ENCODE measurements at places on chromosomes 1 and 21.

- DNase-seq, result no peak
These were observed 3.7 kb upstream of the RHEX start for GRCh38 chr1:206049293-206049692.

DNA sequence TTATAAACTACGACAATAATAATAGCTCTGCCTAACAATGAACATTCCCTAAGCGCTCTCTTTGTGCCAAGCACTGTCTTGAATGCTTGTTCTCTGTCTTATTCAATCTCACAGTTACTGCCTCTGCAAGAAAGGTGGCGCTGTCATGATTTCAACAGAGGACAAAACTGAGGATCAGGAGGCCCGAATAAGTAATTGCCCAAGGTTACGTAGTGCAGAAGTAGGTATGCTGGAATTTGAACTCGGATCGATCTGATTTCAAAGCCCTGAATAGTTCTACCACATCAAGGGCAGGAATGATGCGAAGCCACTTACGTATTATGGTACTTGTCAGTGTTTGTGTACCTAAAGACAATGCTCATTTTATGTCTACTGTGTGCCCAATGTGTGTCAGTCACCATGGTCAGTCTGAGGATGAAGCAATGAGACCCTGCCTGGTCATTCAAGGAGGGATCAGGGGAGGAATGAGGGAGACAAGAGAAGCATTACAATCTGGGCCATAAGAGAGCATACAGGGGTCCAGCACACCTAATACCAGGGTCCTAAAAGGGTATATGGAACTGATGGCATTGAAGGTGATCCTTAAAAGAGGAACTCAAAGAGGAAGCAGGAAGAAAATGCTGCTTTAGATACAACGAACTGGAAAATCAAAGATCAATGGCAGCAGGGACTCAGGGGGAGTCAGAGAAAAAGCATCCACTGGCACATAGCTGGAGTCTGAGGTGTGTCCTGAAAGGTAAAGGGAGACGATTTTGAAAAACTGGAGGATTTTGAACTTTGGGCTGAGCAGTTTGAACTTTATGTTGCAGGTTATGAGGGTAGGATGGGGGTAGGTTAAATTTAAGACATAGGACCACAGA is 389.2 kb downstream of the PLPP3 start:
- DNase-seq, result no peak

DNA sequence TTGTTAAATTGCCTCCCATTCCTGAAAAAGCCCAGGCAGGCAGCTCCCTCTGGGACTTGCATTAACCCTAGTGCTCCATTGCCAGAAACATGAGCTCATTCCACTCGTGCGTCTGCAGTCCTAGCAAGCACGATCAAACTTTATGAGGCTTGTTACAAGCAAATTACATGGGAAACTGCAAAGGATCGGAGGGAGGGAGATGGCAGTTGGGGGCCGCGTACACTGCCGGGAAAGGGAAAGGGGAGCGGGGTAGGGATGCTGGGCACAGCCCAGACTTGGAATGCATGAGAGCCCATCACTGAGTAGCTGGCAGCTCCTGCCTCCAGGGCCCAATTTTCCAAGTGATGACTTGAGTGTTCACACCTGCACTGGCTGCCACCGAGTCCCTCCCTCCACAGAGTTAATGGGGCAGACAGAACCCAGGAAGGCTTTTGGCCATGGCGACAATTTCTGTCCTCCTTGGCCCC is 169.9 kb downstream of the BRINP2 start:
- DNase-seq, result no peak

- no peak for DNase-seq
These were observed 1.4 kb upstream of the KRTAP10-4 start for GRCh38 chr21:44571844-44572782.

DNA sequence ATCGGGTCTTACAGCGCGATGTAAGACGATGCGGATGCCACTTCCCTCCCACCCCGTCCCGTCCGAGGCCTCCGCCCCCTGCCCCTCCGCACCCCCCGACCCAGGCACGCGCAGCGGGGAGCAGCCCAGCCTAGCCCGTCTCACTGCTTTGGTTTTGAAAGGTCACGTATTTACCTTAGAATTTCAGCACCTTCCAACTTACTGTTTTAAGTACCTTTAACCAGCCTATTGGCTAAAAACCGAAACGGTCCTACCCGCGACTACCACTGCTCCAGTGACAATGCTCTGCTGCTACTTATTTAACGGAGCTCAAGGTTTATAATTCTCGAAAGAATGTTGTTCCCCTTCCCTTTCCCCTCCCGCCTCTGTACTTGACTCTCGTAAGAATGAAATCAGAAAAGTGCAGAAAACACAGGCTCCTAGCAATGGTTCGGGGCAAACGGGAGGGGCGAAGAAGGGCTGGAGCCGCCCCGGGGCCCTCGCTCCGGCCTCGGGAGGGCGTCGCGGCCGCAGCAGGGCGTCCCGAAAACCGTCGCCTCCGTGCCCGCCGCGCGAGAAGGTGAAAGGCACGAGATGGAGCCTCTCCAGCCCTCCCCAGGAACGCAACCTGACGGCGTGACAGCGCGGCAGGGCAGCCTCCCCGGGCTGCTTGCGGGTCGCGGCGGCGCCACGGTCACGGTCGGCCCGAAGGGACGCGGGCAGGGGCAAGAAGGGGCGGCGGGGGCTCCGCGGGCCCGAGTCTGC is 667 bp downstream of the TMEM50B start:
- peak; percentile 22 for DNase-seq

DNA sequence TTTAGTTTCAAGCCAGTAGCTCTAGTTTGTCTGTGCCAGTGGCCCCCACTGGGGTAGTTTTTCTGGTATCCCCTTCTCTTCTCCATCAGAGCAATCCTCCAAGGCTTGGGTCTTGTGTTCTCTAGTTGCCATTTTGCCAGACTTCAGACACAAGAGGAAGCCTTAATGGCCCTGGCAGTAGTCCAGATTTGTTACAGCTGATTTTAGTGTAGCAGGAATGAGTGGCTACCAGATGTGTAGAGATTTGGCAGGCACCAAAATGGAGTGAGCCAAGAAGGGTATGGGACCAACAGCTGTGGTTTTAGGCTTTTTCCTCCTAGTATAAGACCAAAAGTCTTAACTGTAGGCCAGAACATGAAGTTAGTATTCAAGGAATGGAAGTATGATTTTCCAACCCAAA is 56.8 kb downstream of the ACP6 start:
- no peak for DNase-seq

- DNase-seq, result no peak
These were observed 71.2 kb upstream of the RUNX3 start for GRCh38 chr1:25001125-25001915.

DNA sequence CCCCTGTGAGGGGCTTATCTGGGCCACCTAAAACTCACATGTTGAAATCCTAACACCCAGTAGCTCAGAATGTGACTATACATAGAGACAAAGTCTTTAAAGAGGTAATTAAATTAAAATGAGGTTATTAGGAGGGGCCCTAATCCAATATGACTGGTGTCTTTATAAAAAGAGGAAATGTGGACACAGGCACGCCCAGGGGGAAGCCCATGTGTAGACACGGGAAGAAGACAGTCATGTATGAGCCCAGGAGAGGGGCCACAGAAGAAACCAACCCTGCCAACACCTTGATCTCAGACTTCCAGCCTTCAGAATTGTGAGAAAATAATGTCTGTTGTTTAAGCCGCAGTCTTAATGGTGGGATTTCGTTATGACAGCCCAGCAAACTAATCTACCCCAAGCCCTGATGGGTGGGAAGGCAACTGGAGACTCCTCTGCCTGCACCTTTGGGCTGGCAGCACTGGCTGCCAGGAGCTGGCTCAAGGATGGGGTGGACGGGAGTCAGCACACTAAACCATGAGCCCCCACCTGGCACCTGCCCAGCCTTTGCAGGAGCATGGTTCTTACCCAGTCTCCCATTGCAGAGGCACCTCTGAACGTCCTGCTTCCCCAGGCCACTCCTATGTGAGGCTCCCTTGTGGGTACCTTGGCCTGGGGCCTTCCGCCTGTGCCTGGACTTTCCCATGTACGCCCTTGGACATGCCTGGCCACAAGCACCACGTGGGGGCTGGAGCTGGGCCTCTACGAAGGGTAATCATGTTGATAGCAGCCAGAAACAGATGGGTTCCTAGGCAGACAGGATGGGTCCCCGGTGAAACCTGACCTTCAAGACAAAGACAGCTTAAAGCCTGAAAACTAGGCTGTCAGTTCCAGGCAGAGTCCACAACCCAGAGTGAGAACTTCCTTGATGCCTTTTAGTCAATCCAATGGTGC is 57.1 kb upstream of the DMRTB1 start:
- no peak for DNase-seq

- no peak for DNase-seq
These were observed 124.5 kb downstream of the CRB1 start for GRCh38 chr1:197392541-197392940.

GRCh38 chr1:204462229-204462561 is 32.4 kb downstream of the PIK3C2B start:
- DNase-seq, result no peak

- no peak for DNase-seq
These were observed 168.2 kb downstream of the DSCAM start for GRCh38 chr21:40678681-40679284.

GRCh38 chr1:195899762-195900352 is 708.4 kb downstream of the KCNT2 start:
- no peak for DNase-seq

GRCh38 chr21:15094706-15095105 is 29.9 kb upstream of the NRIP1 start:
- DNase-seq, result no peak

DNA sequence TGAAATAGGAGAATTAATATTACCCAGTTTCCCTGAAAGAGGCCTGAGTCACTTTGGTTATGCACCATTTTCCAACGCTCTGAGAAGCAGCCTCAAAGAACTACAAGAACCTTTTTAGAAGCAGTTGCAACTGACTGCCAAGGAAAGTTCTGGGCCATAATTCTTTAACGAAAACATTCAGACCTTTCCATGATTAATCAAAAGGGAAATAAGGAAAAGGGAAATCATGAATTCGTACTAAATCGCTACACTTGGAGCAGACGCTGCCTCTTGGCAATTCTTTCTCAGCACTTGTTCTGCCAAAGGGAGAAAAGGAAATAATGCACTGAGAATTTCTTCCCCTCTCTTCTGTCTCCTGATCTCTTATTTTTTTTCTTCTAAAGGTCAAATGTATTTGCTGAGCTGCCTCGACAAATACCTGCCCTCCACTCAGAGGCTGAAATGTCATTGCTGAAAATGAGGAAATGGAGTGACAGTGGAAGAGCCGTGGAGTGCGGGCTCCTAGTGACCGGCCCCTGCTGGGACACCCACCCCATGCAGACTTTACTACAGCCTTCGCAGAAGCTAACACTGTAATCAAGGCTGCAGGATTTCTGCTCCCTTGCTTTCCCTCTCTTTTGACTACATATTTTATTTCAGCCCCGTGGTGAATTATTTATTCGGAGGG is 67.9 kb upstream of the GALNT2 start:
- DNase-seq, result no peak

GRCh38 chr1:115643225-115643624 is 1.5 kb downstream of the VANGL1 start:
- DNase-seq, result no peak

Data from activated B cell treated with CpG ODN at 0.5 μM for 24 hours (primary cell).